Trophoblast cell (in vitro differentiated cells and primary cell): ENCODE measurements at places on chromosomes 12 and 14.
A peak's percentile ranks its signal among the peaks of the same experiment; 100 is the strongest.

GRCh38 chr12:29350080-29350479 lies 30.9 kb downstream of the ERGIC2 start:
- DNase-seq: no peak

DNA sequence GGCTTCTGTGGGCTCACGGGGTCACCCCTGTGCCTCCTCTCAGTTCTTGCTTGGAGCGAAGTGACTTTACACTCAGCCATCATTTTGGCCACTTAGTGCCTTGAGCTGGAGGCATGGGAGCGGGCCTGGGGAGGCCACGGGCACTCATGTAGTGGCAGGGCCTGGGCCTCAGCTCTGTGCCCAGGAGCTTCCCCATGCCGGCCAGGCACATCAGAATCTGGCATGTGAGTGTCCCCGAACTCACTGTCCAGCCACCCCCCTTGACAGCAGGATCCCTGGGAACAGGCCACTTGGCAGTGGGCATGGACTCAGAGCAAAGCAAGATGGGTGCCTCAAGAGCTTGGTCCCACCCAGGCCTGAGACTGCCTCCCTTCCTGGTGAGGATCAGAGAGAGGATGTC lies 29.5 kb downstream of the DDX51 start:
- DNase-seq: no peak

GRCh38 chr12:32252199-32253073 lies 145.8 kb downstream of the BICD1 start:
- DNase-seq: no peak

GRCh38 chr12:21483531-21483930 lies 17.9 kb downstream of the RECQL start:
- DNase-seq: no peak

DNA sequence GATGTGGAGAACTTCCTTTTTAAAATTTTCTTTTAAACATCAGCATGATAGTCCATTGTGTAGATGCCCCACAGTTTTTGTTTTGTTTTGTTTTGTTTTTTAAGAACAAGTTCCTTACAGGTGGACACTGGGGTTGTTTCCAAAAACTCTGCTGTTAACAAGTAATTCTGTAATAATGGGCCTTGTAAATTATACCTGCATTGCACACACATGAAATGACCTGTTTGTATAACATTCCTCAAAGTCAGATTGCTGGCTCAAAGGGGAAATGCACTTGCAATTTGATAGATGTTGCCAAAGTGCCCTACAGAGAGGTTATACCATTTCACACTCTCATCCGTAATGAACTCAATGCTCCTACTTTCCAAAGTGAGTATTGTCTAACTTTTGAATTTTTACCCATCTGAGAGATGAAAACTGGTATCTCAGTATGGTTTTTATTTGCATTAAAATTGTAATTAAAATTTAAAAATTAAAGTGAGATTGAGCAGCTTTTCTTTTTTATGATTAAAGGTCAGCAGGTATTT lies 89.2 kb downstream of the SPPL3 start:
- DNase-seq: no peak

DNA sequence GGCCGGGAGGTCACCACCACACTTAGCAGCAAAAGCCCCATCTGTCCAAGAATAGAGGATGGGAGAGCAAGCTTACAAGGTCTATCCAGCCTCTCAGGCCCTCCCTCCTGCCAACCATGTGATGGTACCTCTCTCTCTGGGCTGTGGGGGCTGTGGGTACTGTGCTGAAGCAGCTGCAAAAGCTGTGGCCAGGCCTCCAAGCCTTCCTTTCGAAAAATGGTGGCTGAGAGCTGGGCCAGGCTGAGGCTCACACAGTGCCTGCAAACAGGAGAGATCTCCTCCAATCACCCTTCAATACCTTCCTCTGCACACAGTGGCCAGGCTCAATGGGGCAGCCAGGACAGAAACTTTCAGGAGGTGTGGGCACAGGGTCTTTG lies 1.1 kb downstream of the IPO4 start:
- no peak for DNase-seq

GRCh38 chr12:5913387-5913786 lies 31.7 kb downstream of the ANO2 start:
- no peak for DNase-seq

DNA sequence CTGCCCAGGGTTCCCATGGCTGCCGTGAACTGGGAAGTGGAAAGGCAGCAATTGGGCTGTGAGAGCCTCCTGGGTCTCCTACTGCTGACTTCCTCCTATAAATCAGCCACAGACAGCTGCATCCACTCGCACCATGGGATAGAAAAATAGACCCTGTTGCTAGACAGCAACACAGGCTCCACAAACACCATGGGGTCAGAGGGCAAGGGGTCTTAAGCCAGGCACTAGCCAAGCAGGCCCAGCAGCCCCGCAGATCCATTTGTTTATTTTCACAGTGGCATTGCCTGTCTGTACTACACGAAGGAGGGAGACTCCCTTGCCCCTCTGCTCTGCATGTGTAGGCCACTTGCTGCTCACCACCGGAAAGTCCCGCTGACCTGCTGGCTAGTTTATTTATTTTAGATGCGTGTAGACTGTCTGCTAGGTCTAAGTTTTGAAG lies 139.8 kb downstream of the DACT1 start:
- no peak for DNase-seq

DNA sequence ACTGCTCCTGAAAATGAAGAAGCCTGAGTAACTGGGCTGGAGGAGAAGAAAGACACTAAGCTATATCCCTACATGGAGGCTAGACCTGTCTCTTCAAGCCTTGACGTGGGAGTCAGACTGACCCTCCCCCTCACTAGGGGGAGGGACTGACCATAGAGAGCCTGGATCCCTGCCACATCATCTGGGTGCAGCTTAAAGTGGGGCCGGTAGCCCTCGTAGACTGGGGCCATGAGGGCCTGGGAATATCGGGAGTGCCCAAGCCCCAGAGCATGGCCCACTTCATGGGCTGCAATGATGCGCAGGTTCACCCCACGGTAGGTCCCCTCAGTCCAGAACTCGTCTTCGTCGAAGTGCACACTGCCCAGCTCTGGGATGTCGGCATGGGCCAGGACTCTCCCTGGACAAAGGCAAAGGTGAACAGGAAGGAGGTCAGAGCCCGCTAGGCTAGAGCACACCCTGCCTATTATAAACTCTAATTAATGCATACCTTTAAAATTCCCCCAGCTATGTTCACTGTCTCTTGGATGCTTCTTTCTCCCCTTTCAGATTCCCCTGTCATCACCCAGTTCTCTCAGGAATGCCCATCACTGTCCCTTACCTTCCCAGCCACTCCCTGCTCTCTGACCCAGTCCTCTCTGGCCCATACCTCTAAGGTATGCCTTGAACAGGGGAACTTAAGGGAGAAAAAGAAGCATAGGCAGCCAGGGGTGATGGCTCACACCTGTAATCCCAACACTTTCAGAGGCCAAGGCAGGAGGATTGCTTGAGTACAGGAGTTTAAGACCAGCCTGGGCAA lies 3.2 kb downstream of the MMP19 start:
- peak; percentile 97 for DNase-seq

DNA sequence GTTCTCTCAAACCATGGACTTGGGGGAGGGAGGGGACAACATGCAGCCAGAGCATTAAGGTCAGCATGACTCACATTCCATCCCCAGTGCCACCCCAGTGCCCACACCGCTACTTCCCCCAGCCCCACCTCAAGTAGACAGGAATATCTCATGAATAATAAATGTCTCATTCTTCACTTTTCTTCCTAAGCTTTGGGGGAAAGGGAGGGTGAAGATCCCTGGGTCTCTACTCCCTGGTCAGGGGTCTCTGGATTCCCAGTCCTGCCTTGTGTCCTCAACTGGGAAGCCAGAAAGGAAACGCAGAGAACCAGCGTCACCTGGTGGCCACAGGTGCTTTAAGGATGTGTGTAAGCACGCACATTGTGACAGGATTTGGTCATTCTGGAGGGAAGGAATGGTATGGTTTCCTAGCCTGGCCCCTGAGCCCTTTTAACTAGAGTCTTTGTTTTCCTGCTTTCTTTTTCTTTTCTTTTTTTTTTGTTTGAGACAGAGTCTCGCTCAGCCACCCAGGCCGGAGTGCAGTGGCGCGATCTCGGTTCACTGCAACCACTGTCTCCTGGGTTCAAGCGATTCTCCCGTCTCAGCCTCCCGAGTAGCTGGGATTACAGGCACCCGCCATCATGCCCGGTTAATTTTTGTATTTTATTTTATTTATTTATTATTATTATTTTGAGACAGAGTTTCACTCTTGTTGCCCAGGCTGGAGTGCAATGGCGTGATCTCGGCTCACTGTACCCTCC lies 3.4 kb downstream of the GPR84 start:
- peak; percentile 55 for DNase-seq

DNA sequence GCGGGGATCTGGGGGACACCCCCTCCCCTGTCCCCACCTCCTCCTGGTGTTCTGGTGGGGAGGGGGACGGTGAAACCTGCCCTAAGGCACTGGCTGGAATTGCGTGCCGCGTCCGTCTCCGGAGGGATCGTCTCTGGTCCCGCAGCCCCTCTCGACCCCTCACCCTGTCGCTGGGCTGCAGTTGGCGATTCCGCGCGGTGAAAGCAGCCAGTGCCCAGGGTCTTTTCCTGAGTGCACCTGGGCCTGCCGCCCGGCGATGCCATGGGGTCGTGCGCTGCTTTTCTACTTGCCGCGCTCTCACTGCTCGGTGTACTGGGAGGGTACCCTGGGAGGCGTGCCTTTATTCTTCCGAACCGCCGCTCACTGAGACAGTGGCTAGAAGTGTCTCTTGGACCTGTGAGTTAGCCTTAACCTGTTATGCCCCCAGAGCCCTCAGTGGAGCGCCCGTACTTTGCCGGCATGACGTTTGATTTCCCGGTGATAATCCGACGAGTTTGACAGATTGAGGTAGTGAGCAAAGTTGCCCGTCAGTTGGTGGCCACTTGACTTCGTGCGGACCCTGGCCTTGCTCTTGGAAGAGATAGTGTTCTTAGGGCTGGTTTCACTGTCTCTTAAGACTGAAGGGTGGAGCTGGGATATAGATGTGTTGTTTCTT lies 788 bp downstream of the SFSWAP start:
- DNase-seq: no peak

- no peak for DNase-seq
Measured at GRCh38 chr12:32987512-32987911, 90.9 kb upstream of the PKP2 start.

GRCh38 chr12:944211-944610 lies 5.3 kb downstream of the RAD52 start:
- DNase-seq: no peak

- DNase-seq: no peak
Measured at GRCh38 chr14:99573000-99573330, 31.0 kb downstream of the CCDC85C start.

DNA sequence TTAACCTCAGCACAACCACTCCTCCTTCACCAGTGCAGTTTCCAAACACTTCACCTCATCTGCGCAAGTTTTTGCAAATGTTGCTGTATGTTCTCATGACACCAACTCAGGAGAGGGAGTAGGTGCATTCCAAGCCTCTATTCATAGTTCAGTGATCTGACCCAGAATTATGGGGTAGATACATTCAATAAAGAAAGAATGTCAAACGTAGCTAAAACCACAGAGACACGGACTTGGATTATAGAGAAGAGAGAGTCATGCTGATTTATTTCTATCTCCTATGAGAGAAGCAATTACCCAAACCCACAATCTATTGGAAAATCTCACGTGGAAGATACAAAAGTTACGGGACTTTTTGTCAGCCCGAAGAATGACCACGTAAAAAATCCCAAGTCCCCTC lies 1006.0 kb upstream of the TMEM132C start:
- DNase-seq: no peak

- no peak for DNase-seq
Measured at GRCh38 chr12:70005864-70006618, 181.0 kb downstream of the MYRFL start.

DNA sequence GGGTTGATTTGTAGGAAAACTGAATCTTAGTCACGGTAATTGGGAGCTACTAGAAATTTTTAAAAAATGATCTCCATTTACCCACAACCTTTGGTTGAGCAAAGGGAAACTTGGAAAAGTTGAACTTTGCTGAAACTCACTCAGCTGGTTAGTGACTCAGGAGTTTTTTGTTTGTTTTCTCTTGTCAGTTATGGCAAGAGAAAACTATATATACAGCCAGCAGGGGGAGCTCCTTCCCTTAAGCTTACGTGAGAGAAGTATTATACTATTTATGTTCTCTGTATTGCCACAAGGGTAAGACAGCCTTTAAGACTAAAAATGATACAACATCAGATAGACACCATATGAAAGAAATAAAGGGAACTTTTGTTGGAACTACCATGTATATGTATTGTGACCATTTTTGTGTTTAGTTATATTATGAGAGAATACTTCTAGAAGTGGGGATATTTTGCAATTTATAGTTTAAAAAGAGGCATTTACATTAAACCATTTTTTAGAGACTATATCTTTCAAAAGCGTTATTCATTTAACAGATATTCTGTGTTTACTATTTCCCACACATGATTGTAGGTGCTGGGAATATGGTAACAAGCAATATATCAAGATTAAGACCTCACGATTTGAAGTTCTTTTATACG lies 28.1 kb upstream of the TBC1D30 start:
- peak; percentile 82 for DNase-seq
